ENCODE measurements at places on chromosomes 4 and X.

DNA sequence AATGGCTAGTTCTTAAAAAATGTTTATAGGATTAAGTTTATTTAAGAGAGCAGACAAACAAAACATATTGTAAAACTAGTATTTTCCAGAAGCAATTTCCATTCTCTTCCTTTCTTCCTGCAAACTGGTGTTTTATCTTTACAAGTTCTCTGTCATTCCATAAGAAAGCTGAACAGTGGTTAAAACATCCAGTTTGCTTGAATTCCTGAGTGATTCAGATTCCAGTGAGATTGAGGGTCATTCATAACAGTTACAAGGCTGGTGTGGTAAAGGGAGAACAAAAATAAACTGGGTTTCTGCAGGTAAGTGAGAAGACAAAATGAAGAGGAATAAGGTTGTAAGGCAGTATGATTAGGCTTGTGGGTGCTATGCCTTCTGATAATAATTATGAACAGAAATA lies 544.8 kb upstream of the DIPK2B start:
- DNase-seq = no peak

DNA sequence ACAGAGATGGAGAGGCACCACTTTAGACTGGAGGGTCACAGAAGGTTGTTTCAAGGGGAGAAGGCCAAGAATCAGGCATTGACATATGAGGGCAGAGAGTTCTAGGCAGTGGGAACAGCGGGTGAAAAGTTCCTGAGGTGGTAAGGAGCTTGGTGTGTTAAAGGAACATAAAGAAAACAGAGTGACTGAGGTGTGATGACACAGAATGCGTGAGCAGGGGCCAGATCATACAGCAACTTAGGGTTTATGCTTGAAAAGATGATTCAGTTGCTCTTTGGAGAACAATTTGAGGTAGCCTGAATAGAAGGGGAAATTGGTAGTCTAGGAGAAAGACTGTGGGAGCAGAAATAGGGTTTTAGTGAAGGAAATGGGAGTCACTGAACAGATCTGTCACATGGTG lies 179.2 kb downstream of the AMELX start:
- DNase-seq = no peak

DNA sequence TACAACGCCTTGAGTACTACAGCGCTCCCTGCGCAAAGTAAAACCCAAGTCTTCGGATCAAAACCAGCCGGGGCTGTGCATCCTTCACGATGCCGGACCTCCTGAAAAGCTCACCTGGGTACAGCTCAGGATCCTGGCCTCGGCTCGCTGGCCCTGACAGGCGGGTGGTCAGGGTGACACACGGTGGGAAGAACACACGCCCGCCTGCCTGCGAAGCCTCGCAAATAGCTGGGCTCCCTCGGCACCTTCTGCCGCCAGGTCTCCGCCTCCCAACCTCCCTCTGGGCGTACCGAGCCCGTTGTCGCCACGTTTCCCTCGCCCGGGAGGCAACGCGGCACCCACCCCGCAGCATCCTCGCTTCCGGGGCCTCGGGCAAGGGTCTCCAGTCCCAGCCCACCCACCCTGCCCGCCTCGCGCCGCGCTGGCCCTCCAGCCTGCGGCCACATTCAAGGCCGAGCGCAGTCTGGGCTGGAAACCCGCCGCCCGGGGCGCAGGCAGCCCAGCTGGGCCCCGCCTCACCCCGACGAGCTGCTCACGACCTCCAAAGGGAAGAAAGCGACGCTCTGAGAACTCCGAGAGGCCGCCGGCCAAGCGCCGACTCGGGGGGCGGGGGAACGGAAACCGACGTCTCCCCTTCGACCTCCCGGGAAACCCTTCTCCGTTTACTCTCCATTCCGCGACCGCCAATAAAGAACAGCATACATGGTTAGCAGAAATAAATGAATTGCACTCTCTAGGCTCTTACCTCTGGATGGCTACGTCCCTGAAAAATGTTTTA lies 511 bp downstream of the PPM1K start:
- no peak for DNase-seq

DNA sequence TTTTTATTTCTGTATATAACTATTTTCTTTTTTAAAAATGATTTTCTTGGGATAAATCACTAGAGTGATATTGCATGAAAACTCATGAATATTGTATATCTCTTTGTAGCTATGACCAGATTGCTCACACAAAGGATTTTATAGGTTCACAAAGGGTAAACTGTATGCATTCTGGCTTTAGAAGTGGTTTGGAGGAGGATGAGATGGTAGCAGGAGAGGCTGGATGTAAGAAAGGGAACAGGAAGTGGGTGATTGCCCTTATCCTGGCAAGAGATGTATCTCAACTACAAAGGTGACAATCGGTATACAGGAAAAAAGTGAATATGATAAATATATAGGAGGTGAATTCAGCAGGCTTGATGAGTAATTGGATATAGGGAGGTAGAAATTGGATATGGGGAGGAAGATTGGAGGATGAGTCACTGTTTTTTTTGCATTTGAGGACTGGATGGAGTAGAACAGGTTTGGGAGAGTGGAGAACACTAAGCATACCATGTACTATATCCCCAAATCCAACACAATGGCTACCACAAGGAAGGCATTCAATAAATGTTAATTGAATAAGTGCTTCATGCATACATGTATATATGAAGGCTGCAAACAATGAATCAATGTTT lies 9.9 kb downstream of the FGG start:
- no peak for DNase-seq

DNA sequence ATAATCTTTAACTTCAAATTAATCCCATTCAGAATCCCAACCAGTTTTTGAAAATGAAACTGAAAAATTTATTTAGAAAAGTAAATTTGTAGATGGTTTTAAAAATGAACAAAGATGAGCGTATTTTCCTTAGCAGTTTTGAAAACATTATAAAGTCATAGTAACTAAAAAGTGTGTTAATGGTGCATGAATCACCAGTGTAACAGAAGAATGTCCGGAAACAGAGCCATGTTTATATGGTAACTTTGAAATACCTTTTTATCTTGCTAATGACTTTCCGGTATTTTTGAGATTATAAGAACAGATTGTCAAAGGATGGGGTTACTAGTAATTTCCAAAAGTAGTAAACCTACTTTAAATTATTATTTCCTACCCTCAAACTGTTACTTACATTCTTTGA lies 145.9 kb downstream of the IRS4 start:
- DNase-seq = no peak

- no peak for DNase-seq
These were observed 19.5 kb downstream of the L1CAM start for GRCh38 chrX:153866302-153867019.

DNA sequence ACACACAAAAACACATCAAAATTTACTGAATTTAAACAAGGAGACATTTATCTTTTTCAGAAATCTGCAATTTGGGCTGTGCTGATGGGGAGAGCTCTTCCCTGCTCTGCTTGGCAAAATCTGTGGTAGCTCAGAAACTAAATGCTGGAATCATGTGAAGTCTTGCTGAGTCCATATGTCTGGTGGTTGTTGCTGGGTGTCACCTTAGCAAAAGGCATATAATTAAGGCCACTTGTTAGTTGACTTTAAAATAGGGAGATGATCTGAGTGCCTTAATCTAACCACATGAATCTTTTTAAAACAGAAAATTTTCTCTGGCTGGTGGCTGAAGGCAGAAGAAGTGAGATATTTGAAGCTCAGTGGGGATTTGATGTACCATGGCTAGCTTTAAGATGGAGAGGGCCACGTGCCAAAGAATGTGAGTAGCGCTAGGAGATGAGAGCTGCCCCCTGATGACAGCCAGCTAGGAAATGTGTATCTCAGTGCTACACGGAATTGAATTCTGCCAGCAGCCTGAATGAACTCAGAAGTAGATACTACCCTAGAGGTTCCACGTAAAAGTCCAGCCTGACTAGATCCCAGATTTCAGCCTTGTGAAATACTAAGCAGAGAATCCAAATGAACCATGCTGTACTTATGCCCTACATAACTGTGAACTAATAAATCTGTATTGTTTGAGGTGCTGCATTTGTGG lies 7.6 kb upstream of the GUF1 start:
- DNase-seq = no peak

- no peak for DNase-seq
These were observed 54.7 kb upstream of the TRPC5 start for GRCh38 chrX:112137276-112137675.

DNA sequence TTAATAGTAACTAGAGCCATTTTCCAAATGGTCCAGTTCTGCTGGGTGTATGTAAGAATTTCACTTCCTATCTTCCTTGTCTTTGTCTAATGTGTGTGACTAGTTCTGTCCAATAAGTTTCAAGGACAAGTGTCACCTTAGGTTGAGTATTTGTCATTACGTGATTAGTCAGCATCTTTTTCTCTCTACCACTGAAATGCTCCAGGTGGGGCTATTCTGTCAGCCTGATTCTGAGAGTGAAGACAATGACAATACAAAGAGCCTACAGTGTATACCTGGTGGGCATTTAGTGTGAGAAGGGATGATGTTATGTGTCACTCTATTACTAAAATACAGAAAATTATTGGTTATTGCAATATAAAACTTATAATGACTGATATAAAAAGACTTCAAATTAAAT lies 876.3 kb downstream of the C4orf33 start:
- DNase-seq = no peak

- no peak for DNase-seq
These were observed 453 bp upstream of the PBDC1 start for GRCh38 chrX:76172325-76172893.

DNA sequence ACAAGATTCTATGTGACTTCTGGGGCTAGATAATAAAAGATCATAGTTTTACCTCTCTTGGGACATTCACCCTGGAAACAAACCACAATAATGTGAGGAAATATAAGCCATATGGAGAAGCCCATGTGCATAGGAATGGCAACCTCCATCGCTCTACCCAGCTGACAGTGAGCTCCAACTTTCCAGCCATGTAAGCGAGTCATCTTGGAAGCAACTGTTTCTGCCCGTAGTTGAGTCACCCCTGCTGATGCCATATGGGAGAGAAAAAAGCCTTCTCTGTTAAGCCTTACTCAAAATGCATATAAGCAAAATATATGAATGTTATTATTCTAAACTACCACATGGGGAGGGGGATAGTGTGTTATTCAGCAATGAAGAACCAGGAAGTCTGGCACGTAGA lies 31.4 kb upstream of the RELL1 start:
- no peak for DNase-seq

DNA sequence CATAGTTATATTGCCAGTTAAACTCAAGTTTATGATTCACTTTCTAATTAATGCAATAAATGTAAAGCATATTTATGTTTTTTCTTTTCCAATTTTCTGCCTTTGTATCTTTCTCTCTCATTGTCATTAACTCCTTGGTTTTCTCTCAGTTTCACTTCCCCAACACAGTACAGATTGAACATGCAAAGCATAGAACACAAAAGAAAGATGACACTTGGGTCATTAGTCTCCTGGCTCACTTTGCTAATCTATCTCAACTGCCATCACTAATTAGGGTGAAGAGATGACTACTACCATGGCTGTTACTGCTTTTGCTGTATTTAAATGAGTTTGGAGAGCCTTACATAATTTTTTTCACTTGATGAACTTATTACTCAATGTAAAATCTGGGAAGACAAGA lies 12.3 kb upstream of the NAA11 start:
- DNase-seq = no peak

- no peak for DNase-seq
These were observed 388.0 kb downstream of the SPRY1 start for GRCh38 chr4:123784626-123785025.

DNA sequence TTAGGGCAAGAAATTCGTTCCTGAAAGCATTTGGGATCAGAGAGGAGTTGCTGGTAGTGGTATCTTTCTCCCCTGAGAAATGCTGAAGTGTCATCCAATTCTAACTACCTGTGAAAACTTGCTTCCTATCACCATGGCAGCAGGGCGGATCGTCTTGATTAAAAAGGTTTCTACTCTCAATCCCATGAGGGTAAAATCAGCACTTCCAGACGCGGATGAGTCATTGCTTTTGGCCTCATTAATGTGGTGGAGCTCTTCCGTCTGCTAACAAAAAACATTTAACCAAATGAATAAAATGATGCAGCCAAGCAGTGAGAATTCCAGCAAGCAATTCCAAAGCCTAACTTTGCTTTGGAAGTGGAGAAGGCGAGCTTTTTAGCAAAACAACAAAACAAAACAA lies 325.6 kb downstream of the CAMK2D start:
- peak; percentile 45 for DNase-seq

DNA sequence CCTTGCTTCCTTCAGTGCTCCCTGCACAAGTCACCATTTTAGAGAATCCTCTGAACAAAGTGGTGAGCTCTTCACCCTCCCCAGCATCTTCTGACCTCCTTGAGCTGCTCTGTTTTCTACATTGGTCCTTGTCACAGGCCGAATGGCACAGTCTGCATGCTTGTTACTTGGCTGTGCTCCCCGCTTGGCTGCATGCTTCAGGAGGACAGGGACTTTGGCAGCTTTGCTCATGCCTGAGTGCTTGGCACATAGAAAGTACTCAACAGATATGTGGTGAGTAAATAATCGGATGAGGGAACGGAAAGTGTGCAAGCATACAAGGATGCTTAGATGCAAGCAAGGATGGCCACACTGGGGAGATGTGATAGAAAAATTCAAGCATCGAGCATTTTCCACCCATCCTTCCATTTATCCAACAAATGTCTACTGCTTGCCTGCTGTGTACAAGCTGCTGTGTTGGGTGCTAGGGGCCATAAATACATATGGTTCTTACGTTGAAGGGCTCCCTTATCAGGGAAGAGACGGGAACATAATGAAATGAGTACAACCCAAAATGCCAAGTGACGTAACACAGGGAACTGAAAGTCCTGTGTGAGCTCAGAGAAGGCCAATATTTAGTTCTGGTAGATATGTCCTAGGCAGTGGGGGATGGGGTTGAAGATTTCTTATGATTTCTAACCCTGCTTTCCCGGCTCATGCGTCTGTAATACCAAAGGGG lies 31.2 kb downstream of the SLC2A9 start:
- no peak for DNase-seq

DNA sequence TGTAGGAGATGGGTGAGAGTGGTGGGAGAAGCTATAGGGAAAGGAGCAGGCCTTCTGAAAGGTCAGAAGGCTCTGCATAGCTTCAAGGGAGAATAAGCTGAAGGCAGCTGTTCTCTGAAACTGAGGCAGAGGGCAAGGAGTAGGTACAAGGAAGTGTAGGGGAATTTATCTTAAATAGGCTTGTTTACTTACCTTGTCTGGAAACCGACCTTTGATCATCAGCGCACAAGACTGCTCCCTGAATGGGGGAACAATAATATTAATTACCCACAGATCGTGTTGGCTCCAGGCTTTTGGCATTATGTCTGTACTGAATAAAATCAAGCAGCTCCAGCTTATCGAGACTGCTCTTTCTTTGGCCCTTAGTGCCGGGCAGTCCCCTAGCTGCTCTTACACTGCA lies 175.5 kb upstream of the MAGEB16 start:
- no peak for DNase-seq

DNA sequence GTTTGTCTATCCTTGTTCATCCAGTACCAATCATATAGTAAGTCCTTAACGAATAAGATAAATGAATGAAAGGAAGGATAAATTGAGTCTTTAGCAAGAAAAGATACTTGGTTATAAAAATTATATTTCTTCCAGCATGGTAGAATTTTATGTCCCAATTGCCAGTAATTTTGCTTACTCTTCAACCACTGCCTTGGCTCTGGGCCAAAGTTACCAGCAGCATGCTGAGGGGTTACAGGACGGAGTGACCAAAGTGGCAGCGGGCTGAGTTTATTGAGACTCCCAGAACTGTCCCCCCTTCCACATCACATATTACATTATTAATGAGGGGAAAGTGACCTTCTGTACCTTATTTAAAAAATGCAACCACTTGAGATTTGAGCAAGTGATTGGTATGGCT lies 121.7 kb downstream of the RASGEF1B start:
- DNase-seq = no peak

- peak; percentile 30 for DNase-seq
These were observed 62.2 kb downstream of the PRKX start for GRCh38 chrX:3651277-3651676.

GRCh38 chr4:18401868-18402267 lies 380.3 kb upstream of the LCORL start:
- DNase-seq = no peak

GRCh38 chrX:11474576-11474975 lies 181.4 kb downstream of the AMELX start:
- no peak for DNase-seq
